Dermis microvascular lymphatic vessel endothelial cell (primary cell): ENCODE measurements at places on chromosomes 1 and 21. TPM values are rescaled to one million over a fixed set of nuclear protein-coding genes. Genes with fewer than 3 reads are reported as not detected.

ACBD3 gene
- total RNA-seq = 27.9 and 32.0 TPM in 2 replicates

LDLRAD1 gene
- total RNA-seq = not detected in 2 replicates

RBM11 gene
- total RNA-seq = not detected in 2 replicates

SIPA1L2 gene
- 11.7 and 11.8 TPM in 2 replicates for total RNA-seq

TRIM58 gene
- total RNA-seq = under 0.01 and 0.25 TPM in 2 replicates

CELA2A gene
- not detected in 2 replicates for total RNA-seq

RORC gene
- total RNA-seq = not detected in 2 replicates

VCAM1 gene
- total RNA-seq = 0.90 and 2.9 TPM in 2 replicates

TDRD10 gene
- total RNA-seq = 3.5 and 7.2 TPM in 2 replicates

KRTAP19-3 gene
- total RNA-seq = not detected in 2 replicates

CYP4A22 gene
- not detected in 2 replicates for total RNA-seq

CAMK2N1 gene
- 0.76 and 1.0 TPM in 2 replicates for total RNA-seq

CTTNBP2NL gene
- total RNA-seq = 13.0 and 20.9 TPM in 2 replicates

MSH4 gene
- total RNA-seq = 0.13 TPM in 2 replicates
